ENCODE measurements at places on chromosomes 2 and 18. TPM values are rescaled to one million over a fixed set of nuclear protein-coding genes. Genes with fewer than 3 reads are reported as not detected.

Gene TUBA4B
- total RNA-seq = not detected

DNA sequence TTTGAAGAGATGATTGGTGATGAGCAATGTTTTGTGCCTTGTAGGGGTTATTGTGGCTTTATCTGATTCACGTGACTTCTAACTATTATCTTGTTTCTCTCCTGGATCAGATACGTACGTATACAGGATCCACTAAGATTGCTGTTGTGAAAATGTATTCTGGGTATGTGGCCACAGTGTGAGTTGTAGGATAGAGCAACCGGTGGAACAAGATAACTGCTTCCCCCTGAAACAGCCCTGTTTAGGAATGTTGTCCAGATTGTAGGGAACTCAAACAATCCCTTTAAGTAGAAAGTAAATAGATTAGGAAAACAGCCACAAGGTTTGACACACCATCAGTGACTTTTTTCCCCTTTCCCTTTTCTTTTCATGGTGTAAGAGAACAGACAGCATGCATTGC lies 22.3 kb upstream of the MBOAT2 start:
- no peak for DNase-seq

- DNase-seq = no peak
Measured at GRCh38 chr18:61965311-61965710, 72.5 kb upstream of the RNF152 start.

DNA sequence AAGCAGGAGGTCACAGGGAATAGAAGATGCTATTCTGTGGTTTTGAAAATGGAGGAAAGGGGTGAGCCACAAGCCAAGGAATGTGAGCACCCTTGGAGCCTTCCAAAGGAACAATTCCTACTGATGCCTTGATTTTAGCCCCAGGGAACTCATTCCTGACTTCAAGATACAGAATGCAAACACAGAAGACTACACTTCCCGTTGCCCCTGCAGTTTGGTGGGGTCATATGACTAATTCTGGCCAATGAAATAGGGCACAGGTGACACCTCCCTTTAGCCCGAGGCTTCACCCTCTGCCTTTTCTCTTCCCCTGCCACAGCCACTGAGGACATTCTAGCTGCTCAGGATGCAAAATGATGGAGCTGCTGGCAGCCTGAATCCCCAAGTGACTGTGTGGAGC lies 126.1 kb downstream of the INHBB start:
- no peak for DNase-seq

- DNase-seq = peak; percentile 47
Measured at GRCh38 chr2:207143215-207144172, 22.3 kb downstream of the KLF7 start.

DNA sequence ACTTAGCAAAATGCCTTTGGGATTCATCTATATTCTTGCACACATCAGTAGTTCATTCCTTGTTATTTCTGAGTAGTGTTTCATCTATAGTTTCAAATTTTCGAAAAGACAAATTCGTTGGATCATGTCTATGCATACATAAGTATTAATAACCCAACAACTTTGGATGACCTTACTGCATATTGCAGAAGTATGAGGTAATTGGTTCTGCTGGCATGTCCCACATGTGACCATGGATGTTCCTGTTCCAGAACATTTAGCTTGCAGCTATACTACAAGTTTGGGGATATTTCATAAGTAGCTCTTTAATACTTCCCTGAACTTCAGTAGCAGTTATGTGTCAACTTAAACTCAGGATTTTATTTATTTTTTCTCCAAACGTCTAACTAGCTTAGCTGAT lies 44.9 kb downstream of the APLF start:
- no peak for DNase-seq

- DNase-seq = no peak
Measured at GRCh38 chr2:55489467-55490062, 30.0 kb upstream of the CFAP36 start.

GRCh38 chr18:49447810-49448745 lies 12.4 kb downstream of the DYM start:
- DNase-seq = peak; percentile 42

Measured in osteoblast (primary cell).